Frontal cortex (tissue), 4 donors: ENCODE measurements at places on chromosomes 3 and 15.

DNA sequence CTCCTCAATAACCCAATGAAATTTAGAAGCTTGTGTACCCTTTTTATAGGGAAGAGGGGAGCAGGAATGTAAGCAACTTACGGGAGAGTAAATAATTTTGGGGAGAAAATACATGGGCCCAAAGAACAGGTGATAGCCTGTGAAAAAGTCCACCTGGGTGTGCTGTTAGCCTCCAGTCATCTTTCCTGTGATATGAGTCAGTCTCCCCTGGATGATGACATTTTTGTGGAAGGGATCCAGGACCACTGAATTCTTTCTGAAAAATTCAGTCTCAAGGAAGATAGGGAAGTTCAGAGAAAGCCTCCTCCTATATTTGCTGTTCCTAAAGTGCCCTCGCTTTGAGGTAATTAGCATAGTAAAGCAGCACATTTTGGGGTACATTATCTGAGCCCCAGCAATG lies 149.8 kb downstream of the SQOR start:
- DNase-seq = no peak

DNA sequence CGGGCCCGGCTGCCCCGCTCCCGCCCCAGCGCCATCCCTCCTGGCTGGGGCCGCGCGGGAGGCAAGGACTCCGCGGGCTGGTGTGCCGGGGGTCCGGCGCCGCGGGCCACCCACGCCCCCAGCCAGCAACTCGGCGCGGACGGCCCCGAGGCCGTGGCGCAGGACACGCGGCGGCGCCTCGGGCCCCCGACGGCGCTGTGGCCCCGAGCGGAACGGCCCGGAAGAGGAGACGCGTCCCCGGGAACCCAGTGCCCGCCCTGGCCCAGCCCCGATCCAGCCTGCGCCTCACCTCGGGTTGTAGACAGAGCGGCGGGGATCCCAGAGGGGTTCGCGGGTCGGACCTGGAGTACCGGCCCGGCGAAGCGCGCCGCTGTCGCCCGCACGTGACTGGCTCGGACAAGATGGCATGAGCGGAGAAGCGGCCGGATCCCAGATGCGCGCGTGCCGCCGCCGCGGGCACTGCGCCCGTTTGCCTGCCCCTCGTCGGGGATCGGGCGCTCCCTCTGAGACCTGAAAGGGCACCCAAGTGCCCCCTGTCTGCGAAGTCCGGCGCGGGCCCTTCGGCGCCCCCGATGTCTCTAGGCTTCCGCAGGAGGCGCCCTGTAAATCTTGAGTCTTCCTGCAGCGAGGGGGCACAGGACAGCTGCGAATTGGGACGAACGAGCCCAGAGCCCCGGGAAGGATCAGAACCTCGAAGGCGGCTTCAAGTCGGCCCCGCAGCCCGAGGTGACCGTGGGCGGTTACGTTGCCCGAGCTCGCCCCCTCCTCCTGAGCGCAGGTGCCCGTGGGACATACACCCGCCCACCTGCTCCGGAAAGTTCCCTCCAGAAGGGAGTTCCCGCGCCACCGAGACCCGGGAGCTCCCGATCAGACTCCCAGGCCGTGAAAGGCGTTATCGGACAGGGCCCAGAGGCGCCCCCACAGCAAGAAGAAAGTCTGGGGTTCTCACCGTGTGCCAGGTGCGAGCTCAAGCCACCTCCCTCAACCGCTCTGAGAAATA lies 598 bp upstream of the SFMBT1 start:
- DNase-seq = peak; percentile 62

DNA sequence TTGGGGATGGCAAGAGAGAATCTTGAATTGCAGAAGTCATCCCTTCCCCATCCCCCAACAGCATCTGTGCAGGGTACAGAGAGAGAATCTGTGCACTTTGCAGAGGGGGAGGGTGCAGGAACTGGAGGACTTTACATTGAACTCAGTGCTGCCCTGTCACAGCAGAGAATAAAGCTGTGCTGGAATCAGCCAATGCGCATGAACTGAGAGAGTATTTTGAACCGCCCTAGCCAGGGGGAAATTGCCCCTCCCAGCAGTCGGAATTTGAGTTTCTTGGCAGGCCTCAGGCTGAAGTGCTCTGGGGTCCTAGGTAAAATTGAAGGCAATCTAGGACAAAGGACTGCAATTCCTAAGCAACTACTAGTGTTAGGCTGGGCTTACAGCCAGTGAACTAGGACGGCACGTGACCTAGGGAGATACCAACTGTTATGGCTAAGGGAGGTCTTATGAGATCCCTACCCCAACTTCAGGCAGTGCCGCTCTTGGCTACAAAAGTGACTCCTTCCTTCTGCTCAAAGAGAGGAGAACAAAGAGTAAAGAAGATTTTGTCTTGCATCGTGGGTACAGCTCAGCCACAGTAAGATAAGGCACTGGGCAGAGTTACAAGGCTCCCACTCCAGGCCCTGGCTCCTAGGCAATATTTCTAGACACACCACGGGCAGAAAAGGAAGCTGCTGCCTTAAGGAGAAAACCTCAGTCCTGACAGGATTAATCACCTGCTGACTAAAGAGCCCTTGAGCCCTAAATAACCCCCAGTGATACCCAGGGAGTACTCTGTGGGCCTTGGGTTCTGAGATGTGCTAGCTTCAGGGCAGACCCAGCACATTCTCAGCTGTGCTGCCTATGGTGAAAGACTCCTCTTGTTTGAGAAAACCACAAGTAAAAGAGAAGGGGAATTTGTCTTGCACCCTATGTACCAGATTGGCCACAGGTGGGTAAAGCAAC lies 300.5 kb upstream of the ALCAM start:
- DNase-seq = no peak

DNA sequence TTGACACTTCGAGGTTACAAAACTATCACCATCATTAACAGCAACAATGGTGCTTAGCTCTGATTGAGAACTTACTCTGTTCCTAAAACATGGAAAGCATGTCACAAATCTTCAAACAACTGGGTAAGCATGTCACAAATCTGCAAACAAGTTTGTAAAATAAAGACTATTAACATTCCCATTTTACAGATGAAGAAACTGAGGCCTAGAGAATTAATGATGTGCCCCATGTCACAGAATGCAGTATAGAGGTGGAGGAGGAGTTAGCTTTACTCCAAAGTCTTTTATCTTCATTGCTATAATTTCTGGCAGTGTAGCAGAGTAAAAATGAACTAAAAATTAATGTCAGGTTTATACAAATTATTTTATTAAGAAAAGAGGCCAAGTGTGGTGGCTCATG lies 73.4 kb downstream of the NR2F2 start:
- no peak for DNase-seq

DNA sequence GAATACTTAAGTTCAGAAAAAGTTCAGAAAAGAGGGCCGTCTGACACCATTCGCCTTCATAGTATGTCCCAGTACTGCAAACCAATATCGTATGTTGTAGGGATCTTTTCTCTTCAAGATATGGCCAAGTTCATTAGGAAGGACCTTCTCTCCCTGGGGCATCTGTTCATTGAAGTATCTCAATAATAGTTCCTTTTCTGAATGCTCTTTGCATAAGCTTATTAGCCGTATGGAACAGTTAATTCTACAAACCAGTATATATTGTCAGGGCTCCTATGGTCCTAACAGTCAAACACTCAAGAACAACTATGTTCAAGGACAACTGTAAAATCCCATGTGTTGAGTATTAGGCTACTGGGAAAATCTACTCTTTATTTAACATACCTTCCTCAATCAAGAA lies 203.1 kb downstream of the KLHL25 start:
- no peak for DNase-seq

DNA sequence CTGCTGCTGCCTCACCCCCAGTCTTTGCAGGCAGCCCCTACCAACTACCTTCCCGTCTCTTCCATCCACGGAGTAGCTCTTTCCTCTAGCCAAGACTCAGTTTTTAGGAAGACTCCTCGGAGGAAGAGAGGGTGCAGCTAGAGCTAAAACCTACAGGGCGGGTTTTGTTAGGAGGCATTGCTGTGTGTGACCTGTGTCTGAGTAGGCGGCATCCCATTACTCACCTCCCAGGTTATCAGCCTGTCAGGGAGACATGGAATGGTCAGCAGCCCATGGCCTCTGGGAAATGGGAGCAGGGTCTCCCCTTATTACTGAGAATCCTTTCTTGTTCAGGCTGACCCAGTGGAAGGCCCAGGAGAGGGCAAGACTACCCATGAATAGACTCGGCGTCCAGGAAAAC lies 43.8 kb upstream of the FGD5 start:
- no peak for DNase-seq

DNA sequence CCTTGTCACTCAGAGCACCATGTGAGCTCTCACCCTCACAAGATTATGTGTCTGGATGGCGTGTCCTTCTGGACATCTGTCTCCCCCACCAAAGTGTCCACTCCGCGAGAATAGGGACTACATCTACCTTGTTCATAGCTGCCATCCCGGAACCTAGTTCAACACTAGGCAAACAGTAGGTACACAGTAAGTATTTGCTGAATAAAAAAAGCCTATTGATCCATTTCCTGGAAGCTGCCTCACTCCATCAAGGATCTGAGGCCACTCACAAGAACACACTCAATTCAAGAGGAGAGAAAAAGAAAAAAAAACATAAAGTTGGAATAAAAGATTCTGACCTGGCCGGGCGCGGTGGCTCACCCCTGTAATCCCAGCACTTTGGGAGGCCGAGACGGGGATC lies 11.2 kb upstream of the ALAS1 start:
- no peak for DNase-seq

DNA sequence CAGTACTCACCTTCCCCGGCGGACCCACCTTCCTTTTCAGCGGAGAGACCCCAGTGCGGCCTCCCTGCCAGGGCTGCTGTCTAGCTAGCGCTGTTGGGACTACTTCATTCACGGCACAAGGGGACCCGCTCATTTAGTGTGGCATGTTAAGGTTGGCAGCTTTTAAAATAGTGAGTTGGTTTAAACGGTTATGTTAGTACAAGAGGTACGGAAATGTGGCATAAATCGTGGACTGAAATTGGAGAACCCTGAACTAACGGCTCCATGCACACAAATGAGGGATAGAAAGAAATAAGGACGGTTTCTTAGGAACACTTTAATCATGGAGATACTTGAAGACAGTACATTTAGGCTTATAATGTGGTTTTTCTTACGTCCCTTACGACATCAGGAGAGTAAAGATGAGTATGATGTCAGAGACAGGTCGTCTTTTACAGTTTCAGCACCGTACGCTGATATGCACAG lies 752 bp downstream of the CEP63 start:
- peak; percentile 27 for DNase-seq

DNA sequence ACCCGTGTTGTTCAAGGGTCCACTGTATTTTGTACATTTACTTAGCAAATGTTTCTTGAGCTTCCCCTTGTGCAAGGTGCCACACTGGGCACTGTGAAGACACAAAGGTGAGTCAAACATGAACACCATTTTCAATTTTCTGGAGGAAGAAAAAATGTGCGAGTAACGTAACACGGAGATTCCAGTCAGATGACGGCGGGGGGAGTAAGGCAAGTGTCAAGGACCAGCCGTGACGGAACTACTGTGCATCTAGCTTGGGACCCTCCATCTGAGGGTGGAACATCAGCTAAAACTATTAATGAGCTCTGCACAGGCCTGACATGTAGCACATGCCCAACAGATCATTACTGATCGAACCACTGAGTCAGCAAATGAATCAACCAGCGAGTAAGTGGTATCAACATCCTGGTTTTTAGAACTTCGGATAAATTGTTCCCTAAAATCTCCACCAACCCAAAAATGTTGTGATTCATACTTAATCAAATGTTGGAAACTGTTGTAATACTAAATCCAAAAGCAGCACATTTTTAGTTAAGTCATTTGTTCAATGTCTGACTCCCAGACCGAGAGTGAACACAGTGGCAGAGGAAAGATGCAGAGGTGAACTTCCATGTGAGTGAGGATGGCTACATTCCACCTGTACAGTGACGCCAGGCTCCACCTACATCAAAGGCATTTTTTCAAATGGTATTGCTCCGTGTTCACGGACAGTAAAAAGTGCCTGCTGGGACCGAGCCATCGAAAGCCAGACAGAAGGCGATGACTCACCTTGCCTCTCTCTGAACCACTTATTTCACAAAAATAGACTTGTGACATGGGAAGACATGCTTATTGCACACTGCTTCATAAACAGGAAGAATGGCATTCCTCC lies 172.2 kb downstream of the ATP10A start:
- DNase-seq = no peak

DNA sequence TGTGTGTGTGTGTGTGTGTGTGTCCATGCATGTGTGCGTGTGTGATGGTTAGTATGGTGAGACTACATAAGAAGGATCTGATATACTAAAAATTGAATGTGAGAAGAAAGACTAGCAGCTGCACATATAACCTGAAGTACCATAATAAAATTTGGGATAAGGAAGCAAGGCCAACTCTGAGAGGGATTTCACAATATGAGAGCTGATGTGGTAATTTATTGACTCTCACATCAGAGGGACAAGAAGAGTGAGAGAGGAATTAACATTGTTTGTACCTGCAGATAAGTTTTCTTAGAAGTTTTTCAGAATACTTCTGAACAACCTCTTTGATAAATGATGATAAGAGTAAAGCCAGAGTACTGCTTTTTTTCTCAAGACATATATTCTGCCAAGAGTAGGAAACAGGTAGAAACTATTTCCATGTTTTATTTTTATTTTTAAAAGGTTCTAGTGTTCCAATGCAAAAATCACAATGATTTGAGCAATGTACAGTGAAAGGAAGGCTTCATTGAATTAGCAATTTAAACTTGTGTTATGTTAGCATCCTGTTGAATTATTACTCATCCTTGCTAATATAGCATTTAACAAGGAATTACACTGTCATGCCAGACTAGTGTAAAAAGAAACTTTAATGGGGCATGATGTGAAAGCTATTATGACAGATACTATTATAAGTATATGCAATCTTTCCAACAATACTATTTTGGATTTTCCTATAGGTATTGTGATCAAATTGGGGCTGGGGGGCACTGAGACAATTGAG lies 415.5 kb upstream of the ARPP21 start:
- DNase-seq = no peak

DNA sequence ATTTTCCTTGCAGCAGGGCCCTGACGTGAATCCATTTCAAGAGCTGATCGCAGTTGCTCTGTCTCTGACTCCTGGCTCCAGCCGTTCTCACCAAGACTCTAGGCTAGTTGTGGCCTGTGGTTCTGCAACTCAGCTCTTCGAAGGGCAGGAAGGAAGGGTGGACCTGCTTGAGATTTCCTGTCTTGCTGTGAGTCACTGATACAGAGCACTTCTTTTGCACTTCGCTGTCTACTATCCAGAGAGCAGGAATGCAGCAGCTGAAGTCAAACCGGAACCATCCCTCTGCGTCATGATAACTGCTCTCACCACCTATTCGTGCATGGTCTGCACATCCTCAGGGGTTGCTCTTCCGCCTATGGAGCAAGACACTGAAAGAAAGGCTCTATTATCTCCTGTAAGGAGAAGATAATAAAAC lies 59.7 kb downstream of the RAP2B start:
- DNase-seq = peak; percentile 29

DNA sequence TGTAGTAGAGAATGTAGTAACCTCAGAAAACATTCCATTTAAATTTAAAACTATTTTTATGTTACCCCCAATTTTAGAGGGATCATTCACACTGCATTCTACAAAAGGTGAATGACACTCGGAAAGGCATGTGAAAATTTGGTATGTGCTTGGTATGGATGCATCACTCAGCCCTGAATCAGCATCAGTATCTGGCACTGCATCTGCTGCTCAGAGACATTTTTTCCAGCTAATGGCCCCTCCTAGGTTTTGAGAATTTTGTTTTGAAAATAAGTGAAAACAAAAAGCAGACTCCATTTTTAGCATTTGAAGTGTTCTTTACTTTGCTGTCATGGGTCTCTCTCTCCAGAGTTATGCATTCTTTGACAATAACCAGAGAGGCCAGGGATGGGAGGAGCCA lies 15.6 kb upstream of the WWTR1 start:
- no peak for DNase-seq
